ENCODE measurements at places on chromosomes 12 and 14. TPM values are rescaled to one million over a fixed set of nuclear protein-coding genes. Genes with fewer than 3 reads are reported as not detected.

DNA sequence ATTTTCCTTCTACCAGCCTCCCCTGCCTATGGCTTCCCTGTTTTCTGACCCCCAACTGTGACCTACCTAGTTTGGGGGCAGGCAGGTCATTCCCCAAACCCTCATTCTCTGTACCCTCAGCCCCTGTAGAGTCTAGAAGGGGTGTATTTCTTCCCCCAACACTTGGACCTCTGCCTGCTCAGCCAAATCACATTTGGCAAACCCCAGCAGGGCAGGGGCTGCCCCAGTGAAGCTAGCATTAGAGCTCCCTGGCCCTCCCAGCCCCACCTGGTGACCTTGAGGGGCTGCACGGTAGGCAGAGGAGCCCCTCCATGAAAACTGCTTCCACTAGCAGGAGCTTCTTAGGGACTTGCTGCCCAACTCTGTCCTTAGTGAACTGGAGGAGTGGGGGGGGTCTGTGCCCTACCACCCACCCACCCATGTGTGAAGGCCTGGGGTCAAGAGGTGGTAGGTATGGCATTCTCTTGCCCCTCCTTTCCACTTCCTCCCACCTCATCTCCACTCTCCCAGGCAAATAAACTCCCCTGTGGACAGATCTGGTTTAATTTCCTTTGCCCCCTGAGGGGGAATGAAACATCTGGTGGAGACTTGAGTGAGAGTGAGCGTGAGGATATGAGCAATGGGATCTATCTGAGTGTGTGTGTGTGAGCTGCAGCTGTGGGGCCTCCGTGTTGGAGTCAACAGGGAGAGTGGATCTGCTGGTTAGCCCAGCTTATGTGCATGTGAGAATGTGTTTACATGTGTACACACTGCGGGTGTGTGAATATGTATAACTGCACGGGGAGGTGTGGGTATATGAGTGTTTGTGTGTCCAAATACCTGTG is 1.6 kb downstream of the NXPH4 start:
- peaks cover 97% of the 10 kb centered on the region for H3K27me3 ChIP-seq
- H3K36me3 ChIP-seq, result no peaks in the 10 kb centered on the region
- no peak for DNase-seq

DNA sequence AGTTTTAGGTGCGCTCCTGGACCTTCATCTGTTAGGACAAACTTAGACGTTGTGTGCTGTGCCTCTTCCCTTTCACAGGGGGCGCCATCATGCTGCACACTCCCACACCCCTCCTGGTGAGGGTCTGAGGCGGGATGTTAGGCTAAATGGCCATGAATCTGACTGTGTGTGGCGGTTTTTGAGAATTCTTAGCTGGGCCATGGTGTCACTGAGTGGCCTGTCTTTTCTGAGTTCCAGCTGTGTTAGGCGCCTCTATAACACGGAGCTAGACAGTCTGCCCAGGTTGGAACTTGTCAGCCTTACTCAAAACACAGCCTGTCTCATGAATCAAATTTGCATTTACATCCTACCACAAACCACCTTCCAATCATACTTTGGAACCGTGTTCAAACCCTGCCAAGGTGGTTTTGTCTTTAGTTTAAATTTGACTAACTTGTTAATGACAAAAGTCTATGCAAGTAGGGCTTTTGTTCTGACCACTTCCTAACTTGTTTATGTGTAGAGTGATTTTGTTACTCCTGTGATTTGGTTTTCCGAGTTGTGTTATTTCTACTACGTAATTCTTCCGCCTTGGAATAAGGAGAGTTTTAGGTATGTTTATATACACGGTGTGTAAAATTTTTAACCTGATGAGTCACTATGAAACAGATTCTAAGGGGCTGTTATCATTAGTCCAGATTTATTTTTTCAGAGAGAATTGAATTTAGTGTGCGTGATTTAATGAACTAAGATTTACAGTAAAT is 19.6 kb downstream of the ACVR1B start:
- no peak overlapping the region for H3K27ac ChIP-seq
- H3K27me3 ChIP-seq, result no peaks in the 10 kb centered on the region
- peaks cover 30% of the 10 kb centered on the region for H3K4me1 ChIP-seq
- no peak overlapping the region for H3K4me3 ChIP-seq

- H3K4me1 ChIP-seq, result no peaks in the 10 kb centered on the region
- DNase-seq, result no peak
- peak overlapping the region; percentile 8 for H3K4me3 ChIP-seq
- H3K27ac ChIP-seq, result no peak overlapping the region
- no peaks in the 10 kb centered on the region for H3K27me3 ChIP-seq
Observed at GRCh38 chr14:61121355-61121787, 140.3 kb downstream of the SLC38A6 start.

DNA sequence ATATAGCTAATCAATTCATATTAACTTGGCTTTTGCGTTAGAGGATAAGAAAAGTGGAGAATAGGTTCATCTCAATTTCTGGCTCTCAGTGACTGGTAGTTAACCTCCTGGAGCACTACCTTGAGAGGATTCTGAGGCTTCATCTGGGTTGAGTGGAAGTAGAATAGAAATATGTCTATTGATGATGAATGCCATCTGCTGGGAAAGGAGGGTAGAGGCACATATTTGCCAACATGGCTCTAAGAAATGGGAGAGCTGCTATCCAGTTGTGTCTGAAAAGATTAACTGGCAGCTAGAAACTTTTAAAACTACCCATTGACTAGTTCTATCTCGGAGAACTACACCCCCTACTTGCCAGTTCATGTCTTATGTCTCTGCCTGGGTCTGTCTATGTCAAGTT is 530.1 kb downstream of the NRXN3 start:
- no peaks in the 10 kb centered on the region for H3K36me3 ChIP-seq
- no peak for DNase-seq
- H3K27ac ChIP-seq, result no peak overlapping the region
- H3K4me3 ChIP-seq, result no peak overlapping the region
- peaks cover 15% of the 10 kb centered on the region for H3K4me1 ChIP-seq
- H3K27me3 ChIP-seq, result no peaks in the 10 kb centered on the region

- H3K4me1 ChIP-seq, result no peaks in the 10 kb centered on the region
- H3K27ac ChIP-seq, result no peak overlapping the region
- no peaks in the 10 kb centered on the region for H3K27me3 ChIP-seq
- H3K4me3 ChIP-seq, result no peak overlapping the region
- DNase-seq, result no peak
- H3K36me3 ChIP-seq, result no peaks in the 10 kb centered on the region
Observed at GRCh38 chr14:105912641-105913180, 386.3 kb downstream of the TMEM121 start.

- H3K27ac ChIP-seq, result no peak overlapping the region
- H3K36me3 ChIP-seq, result no peaks in the 10 kb centered on the region
- no peak for DNase-seq
Observed at GRCh38 chr14:81018251-81018650, 62.8 kb downstream of the TSHR start.

DNA sequence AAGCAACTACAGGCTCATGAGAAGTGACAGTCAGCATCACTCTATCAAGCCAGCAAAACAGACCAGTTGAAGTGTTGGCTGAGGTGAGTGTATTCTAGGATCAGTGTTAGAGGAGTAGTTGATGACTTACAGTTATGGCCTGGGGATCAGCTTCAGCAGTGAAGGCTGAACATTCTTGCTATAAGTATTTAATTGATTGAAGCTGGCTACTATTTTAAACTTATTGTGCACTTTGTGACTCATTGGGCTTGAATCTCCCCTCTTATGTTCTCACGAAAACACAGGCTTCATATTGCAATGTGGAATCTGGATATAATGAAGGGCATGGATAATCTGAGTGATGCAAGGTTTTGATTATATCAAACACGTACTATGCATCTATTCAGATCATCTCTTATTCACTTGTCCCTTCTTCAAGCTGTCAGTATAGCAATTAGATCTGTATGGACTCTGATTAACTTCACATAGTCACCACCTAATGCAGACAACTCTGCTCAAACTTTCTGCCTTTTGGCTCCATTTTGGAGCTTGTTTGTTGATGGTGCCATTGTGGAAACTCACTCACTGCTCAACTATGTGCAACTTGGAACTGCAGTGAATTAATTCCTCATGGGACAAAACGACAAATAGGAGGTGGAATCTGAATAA is 309.2 kb downstream of the SLC16A7 start:
- no peaks in the 10 kb centered on the region for H3K36me3 ChIP-seq
- no peak for DNase-seq
- no peak overlapping the region for H3K4me3 ChIP-seq
- no peak overlapping the region for H3K27ac ChIP-seq
- peaks cover 3% of the 10 kb centered on the region for H3K4me1 ChIP-seq

GRCh38 chr14:45084946-45085346 is 1.0 kb downstream of the PRPF39 start:
- no peaks in the 10 kb centered on the region for H3K27me3 ChIP-seq
- peak overlapping the region; percentile 98 for H3K4me3 ChIP-seq
- DNase-seq, result no peak
- peaks cover 3% of the 10 kb centered on the region for H3K36me3 ChIP-seq
- H3K27ac ChIP-seq, result no peak overlapping the region
- no peaks in the 10 kb centered on the region for H3K4me1 ChIP-seq

- H3K27me3 ChIP-seq, result no peaks in the 10 kb centered on the region
- DNase-seq, result no peak
- H3K27ac ChIP-seq, result no peak overlapping the region
- no peaks in the 10 kb centered on the region for H3K4me1 ChIP-seq
Observed at GRCh38 chr12:47527816-47528215, 178.0 kb downstream of the RPAP3 start.

- H3K4me1 ChIP-seq, result no peaks in the 10 kb centered on the region
- H3K36me3 ChIP-seq, result no peaks in the 10 kb centered on the region
- peak; percentile 8 for DNase-seq
- H3K27ac ChIP-seq, result no peak overlapping the region
Observed at GRCh38 chr14:105702275-105702817, 176.0 kb downstream of the TMEM121 start.

DNA sequence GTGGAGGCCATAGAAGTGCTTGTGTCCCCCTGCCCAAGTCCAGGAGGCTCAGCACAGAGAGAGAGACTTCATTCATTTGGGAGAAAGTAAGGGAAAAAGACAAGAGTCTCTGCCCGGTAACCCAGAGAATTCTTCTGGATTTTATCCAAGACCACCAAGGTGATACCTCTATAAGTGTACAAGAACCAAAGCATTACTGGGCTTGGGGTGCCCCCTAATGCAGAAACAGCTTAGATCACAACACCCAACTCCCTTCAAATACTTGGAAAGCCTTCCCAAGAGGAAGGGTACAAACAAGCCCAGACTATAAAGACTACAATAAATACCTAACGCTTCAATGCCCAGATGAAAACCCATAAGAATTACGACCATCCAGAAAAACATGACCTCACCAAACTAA is 119.7 kb upstream of the PDE3A start:
- DNase-seq, result peak; percentile 60
- no peak overlapping the region for H3K27ac ChIP-seq
- H3K4me1 ChIP-seq, result no peaks in the 10 kb centered on the region
- no peaks in the 10 kb centered on the region for H3K36me3 ChIP-seq
- H3K27me3 ChIP-seq, result no peaks in the 10 kb centered on the region

DNA sequence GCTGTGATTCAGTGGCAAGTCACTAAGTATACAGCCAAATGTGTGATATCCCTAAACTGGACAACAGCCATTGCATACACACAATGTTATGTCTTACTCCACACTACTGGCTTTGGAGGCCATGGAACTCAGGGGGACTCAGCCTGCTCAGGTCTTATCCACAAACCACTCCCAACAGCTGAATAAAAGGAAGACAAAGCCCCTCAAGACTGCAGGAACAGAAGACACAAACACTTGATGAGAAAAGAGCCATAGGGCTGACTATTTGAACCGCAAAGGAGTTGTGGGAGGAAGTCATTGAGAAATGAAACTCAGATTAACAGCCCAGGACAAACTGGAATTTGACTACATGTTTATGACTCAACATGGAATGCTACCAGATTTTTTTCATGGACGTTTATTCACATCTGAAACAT is 40.9 kb downstream of the PTGER2 start:
- no peaks in the 10 kb centered on the region for H3K36me3 ChIP-seq
- H3K4me1 ChIP-seq, result no peaks in the 10 kb centered on the region
- no peak overlapping the region for H3K27ac ChIP-seq
- H3K27me3 ChIP-seq, result no peaks in the 10 kb centered on the region
- DNase-seq, result no peak

GRCh38 chr12:126773012-126773411 is 1494.0 kb upstream of the TMEM132C start:
- no peak for DNase-seq
- H3K4me1 ChIP-seq, result no peaks in the 10 kb centered on the region
- H3K27me3 ChIP-seq, result no peaks in the 10 kb centered on the region

GRCh38 chr14:104986487-104987164 is 1.0 kb downstream of the CLBA1 start:
- H3K36me3 ChIP-seq, result peaks cover 5% of the 10 kb centered on the region
- peak overlapping the region; percentile 81 for H3K4me3 ChIP-seq
- peaks cover 6% of the 10 kb centered on the region for H3K4me1 ChIP-seq
- H3K27me3 ChIP-seq, result no peaks in the 10 kb centered on the region

DNA sequence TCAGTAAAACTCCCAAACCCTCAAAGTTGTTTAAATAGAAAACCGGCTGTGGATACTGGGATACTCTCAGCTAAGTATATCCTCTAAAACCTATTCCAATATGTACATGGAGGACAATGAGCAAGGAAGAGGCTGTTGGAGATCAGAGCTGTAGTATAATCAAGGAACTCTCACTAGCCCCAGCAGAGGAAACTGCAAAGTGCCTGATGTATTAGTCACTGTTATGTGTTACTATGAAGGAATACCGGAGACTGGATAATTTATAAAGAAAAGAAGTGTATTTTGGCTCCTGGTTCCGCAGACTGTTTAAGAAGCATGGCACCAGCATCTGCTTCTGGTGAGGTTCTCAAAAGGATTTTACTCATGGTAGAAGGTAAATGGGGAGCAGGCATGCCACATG is 65.6 kb upstream of the RPL10L start:
- H3K27me3 ChIP-seq, result no peaks in the 10 kb centered on the region
- H3K4me1 ChIP-seq, result no peaks in the 10 kb centered on the region
- H3K27ac ChIP-seq, result no peak overlapping the region
- H3K4me3 ChIP-seq, result no peak overlapping the region
- no peaks in the 10 kb centered on the region for H3K36me3 ChIP-seq

GRCh38 chr14:101110729-101111619 is 207.5 kb upstream of the RTL1 start:
- H3K4me1 ChIP-seq, result peaks cover 2% of the 10 kb centered on the region
- H3K36me3 ChIP-seq, result no peaks in the 10 kb centered on the region
- peak; percentile 62 for DNase-seq
- no peaks in the 10 kb centered on the region for H3K27me3 ChIP-seq
- no peak overlapping the region for H3K27ac ChIP-seq

The SYCP3 gene
- 0.09 TPM for total RNA-seq

The MSRB3 gene
- 2.1 TPM for total RNA-seq

The STON2 gene
- 17.6 TPM for total RNA-seq

The SLC17A8 gene
- total RNA-seq, result 0.40 TPM

The ANO4 gene
- total RNA-seq, result 3.7 TPM

Measured in endodermal cell (in vitro differentiated cells).